ENCODE measurements at places on chromosomes 1 and 21. TPM values are rescaled to one million over a fixed set of nuclear protein-coding genes. Genes with fewer than 3 reads are reported as not detected.

Gene ASCL5
- not detected for total RNA-seq

DNA sequence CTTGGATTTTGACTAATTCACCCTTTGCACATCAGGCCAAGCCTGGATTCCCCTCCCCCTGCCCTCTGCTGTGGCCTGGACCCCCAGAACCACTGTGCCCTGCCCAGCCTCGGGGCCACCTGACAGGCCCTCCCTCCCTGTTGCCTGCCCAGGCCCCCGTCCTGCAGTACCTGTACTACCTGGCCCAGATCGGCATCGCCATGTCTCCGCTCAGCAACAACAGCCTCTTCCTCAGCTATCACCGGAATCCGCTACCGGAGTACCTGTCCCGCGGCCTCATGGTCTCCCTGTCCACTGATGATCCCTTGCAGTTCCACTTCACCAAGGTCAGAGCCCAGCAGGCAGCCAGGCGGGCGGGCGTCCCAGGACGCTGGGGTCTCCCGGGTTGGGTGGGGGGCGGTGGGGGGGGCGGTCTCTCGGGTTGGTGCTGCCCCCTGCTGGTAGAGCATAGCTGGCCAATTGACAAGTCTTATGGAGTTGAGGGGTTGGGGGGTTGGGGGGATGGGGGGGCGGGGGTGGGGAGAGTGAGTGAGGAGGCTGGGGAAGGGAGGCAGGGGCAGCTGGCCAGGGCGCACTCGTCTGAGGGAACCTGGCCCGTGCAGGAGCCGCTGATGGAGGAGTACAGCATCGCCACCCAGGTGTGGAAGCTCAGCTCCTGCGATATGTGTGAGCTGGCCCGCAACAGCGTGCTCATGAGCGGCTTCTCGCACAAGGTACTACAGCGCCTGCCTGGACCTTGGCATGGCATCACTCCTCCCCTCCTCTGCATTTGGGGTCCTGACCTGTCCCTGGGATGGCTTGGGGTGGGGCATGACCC lies 10.7 kb downstream of the AMPD2 start:
- no peak for DNase-seq

DNA sequence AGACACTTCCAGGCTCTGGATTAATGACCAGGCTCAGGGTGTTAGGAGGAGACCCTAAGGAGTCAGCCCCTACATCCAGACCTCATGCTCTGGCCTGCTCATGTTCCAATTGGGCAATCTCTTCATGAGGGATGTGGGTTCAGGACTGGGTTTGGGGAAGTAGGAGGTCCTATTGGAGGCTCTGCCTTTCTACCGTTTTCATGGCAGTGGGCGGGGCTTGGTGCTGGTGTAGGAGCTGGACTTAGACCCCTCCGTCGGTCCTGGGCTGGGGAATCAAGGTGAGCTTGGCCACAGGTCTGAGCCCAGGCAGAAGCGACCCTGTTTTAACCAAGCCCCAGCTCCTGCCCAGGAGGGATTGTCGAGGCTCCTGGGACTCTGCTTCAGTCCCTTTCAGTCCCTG lies 123.4 kb downstream of the PRDM16 start:
- DNase-seq: no peak

Gene CACNA1S
- total RNA-seq: 0.05 TPM

DNA sequence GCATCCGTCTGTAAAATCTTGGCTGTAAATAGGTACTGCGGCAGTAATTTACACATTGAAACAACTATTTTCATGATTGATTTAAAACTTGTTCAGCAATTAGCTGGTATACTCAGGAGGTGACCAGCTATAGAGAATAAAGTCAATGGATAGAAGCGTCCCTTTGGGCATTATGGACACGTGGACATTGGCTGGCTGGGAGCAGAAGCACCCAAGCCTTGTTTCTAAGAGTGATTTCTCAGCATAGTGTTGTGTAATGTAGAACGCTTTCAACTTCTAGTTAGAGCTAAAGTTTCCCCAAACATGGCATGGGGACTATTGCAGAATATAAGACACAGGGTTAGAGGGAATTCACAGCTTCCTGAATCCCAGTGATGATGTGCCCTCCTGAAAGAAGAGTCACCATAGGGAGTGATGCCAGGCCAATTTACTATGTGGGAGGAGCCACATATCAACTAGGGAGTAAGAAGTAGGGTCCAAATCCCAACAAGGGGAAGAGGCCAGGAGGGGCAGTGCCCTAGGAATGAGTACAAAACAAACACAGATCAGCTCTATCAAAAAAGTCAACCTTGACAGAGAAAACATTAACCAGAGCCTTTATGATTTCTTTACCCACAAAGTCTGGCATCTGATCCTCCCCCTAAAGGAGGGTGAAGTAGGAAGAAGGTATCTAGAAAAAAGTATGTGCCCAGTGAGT lies 92.7 kb downstream of the SUSD4 start:
- DNase-seq: no peak

GRCh38 chr1:203691447-203691846 lies 64.8 kb downstream of the ATP2B4 start:
- no peak for DNase-seq

Gene RUNX3
- total RNA-seq: 0.13 TPM

Gene S100A5
- total RNA-seq: not detected

DNA sequence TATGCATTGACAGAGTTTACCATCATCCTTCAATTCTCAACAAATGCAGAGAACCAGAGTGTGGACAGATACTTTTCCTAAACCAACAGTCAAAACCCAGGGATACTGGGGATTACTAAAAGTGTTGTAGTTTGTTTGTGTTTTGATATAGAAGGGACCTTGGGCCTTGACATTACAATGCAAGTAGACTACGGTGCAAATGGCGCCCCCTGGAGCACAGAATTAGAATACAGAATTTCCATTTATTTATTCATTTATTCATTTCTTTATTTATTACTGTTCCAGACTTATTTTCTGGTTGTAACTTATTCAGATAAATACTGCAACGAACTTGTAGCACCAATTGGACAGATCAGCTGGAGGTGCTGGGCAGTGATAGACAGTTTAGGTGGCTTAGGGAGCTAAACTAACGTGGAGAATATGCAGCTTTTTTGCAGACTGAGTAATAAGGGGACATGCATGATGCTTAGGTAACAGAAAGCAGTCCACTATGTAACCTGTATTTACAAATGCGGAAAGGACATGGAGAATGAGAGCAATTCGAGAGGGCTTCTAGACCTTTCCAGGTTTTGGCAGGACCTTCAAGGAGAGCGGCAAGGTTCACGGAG lies 42.6 kb downstream of the KIRREL1 start:
- no peak for DNase-seq

- no peak for DNase-seq
These were observed 41.9 kb upstream of the EPS8L3 start for GRCh38 chr1:109805486-109806165.

- DNase-seq: no peak
These were observed 20.9 kb upstream of the LRRC8B start for GRCh38 chr1:89503690-89504089.

Gene OR2G6
- 0.04 TPM for total RNA-seq

- no peak for DNase-seq
These were observed 8.6 kb downstream of the EDEM3 start for GRCh38 chr1:184745929-184746638.

DNA sequence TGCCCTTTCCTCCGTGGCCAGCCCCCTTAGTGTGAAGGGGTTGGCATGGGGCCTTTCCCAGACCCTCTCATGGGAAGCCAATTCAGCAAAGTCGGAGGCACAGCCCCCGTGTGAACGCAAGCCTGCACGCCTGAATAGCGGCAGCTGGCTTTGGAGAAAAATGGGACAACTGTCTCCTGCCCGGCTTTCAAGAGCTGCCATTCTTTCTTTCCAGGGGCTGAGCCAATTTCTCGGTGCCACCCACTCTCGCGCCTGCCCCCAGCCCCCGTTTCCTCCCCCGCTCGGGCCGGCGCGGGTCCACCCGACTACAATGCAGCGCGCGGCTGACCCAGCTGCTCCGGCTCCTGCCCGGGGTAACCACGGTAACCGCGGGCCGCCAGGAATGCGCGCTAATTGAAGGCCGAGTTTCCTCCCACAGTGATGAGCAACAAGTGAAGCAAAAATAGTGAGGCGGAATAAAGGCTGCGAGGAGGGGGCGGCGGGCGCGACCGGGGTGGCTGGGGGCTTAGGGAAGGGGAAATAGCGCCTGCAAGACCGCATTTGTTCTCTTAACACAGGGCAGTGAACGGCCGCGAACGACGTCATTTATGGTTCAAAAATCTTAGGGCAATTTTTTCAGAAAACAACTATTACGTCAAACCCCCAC lies 27.8 kb downstream of the ILDR2 start:
- peak; percentile 66 for DNase-seq

Gene PRELP
- 3.2 TPM for total RNA-seq

Gene FAM131C
- 1.9 TPM for total RNA-seq

Gene IGSF5
- 2.5 TPM for total RNA-seq

Gene TCHHL1
- not detected for total RNA-seq

Gene SLAMF8
- total RNA-seq: not detected

- DNase-seq: no peak
These were observed 1596.9 kb downstream of the PLA2G4A start for GRCh38 chr1:188425687-188426086.

DNA sequence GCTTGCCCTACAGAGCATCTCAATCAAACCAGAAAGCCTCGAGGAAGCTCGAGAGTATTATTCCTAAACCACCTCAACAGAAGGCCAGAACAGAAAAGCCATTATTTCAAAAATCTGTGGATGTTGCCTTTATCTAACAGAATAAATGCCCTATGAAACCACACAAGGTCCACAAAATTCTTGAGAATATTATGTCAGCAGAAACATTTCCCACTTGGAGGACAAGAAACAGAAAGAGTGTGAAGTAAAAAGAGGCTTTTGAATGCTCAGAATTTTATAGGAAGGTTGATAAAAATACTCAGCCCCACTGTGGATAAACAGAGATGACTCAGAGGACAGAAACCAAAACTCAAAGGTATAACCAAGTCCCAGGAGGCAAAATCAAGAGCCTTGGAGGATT lies 146.4 kb upstream of the LRRC7 start:
- no peak for DNase-seq

Gene CD55
- 35.1 TPM for total RNA-seq

DNA sequence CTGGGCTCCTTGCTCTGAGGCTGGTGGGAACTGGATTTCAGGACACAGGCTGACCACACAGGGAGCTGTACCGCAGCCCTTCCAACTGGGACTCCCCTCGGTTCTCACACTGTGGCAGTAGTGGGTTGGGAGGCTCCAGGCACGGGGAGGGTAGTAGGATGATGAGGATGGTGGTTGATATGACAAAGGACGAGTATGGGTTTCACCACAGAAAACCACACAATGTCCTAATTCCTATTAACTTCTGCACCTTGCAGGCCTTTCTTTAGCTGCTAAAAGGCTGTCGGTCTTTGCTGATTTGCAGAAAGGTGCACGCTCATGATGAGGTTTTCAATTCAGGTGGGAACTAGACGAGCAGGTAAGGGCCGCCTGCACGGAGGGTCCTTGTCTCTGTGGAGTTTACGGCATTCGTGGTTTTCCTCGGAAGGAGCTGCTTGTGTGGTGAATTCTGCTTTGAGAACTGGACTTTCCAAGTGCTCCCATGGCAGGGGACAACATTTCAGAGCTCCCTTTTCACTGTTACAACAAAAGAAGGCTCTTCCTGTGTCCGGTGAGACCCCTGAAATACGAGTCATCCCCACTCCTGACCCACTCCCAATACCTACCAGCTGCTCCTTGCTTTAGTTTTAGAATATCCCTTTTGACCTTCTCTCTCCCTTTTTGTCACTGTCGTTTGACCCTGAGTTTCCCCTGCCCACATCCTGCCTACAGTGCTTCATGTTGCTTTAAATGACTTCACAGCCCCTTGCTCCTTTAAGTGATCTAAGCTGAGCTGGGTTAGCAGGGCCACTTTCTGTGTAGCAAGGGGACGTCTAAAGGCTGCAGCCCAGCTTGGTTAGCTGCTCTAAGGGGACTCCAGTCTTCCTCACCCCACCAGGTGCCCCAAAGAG lies 125.1 kb downstream of the MRPS6 start:
- no peak for DNase-seq

DNA sequence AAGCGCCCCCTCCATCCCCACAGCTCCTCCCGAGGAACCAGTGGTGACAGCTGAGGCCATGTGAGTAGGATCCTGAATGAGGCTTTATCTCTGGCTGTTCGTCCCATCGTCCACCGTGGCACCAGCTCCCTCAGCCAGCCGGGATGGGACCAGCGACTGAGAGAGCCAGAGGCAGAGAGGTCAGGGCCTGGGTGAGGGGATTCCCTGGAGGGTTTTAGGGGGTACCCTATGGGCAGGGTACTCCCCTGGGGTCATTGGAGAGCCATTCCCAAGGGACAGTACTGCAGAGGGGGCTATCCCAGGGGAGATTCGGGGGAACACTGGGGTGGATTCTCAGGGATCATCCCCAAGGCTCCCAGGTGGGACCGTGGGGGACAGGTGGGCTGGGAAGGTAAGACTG lies 2.4 kb downstream of the TMEM125 start:
- no peak for DNase-seq

Gene TAL1
- not detected for total RNA-seq

- no peak for DNase-seq
These were observed 2.2 kb upstream of the KANK4 start for GRCh38 chr1:62321446-62321845.

Gene HES4
- total RNA-seq: 87.7 TPM

GRCh38 chr1:237197470-237198425 lies 155.8 kb downstream of the RYR2 start:
- DNase-seq: no peak

Gene IQGAP3
- 13.9 TPM for total RNA-seq
